HFFc6 (cell line): ENCODE measurements at places on chromosomes 6 and 20.

- no peak for DNase-seq
These were observed 48.7 kb upstream of the EXOC2 start for GRCh38 chr6:741410-742339.

DNA sequence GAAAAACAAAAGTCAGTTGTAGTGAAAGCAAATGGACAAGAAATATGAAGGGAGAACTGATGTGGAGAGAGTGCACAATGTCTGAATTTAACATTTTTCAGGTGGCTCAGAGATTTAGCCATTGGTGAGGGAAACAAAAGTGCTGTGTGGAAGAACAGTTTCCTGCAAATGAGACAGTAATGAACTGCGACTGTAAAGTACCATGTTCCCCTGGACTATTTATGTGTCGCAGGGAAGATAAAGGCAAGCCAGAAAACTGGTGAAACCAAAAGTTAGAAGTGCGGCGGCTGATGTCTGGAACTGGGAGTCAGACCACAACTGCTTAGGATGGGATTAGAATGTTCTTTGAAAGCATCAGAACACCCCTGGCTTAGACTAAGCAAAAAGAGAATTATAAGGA, 905.1 kb upstream of the MAN1A1 start:
- DNase-seq = no peak

DNA sequence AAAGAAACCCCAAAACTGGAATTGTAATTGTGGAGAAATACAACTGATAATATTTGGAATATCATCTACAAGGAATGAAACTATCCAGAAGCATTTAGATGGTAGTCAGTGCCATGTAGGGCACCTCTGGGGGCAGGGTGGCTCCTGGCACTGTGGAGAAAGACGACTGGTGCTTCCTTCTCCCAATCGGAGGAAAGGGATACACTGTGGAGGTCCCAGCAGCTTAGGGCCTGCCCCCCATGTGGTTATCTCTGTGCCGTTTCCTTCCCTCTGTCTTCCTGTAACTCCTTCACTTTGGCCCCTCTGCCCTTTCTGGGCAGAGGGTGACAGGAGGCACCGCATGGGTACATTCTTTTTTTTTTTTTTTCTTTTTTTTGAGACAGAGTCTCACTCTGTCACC, 178.4 kb downstream of the MTHFD1L start:
- DNase-seq = no peak

DNA sequence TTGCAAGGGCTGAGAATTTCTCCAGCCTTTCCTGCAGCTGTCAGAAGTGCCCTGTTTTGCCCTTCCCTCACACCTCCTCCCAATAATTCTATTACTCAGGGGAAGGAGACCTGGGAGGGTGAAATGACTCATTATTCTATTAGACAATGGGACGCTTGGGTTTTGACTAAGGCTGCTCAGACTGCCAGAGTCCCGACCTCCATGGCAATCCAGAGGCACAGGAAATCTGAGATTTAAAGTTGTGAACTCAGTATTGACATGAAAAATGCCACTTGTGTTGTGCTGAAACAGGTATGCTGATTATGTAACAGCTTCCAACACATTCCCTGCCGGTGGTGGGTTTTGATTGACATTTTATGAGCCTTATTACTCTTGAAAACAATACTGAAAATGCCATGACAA, 625.9 kb upstream of the FLRT3 start:
- DNase-seq = no peak

DNA sequence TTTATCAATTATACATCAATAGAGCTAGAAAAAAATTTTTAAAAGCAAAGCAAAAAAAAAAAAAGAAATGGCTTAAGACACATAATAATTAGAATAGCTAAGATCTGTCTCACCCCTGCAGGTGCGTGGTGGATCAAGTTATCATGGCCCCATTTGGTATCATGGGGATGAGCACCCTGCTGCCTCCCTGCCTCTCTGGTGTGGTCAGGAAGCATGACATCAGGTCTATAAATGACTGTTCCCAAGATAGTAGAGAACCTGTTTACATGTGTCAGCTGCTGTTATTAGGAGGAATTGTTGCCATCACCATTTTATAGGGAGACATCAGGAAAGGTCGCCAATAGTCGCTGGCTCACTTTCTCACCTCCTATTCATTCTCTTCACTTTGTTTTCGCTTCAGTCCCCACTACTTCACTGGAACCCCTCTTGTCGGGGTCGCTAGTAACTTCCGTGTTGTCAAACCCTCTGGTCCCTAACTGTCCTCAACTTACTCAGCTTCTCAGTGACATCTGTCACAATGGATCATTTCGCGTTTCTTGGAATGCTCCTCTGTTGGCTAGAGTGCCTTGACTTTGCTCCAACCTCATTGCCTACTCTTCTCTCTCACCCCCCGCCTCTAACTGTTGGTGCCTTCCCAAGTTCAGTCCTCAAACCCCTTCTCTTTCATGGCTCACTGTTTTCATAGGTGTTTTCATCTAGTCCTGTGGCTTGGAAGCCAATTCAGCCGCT, 4.7 kb downstream of the DNTTIP1 start:
- no peak for DNase-seq

DNA sequence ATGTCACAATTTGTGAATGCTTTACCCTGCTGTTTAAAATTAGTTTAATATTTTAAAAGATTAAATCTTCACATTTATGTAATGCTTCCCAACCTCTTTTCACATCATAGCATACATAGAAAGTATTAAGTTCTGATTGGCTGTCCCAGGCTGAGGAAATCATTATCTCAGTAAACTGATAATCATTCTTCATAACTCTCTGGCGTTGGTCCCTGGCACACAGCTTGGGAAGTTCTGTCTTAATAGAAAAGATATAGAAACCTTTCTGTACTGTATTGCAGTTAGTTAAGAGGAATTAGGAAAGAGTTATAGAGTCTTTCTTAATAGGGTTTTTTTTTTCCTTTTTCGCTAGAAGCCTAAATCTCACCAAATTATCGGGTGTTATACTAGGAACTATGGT, 85.4 kb downstream of the CBFA2T2 start:
- no peak for DNase-seq

DNA sequence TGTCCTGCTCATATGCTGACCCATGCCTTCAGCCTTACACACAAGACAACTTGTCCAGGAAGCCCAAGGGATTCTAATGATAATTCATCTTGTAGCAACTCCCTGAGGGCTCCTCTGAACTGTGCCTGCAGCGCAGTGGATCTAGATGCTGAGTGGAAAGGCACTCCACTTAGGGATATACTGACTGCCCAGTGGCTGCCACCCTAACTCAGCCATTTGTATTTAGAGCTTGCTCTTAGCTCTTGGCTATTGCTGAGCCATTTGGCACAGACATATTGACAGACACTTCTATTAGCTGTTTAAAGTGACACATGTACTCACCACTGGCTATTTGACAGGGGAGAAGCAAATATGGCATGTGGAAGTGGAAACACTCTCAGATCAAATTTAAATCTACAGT, 278.3 kb upstream of the SGK1 start:
- DNase-seq = no peak

- DNase-seq = no peak
These were observed 28.0 kb downstream of the PEX3 start for GRCh38 chr6:143478479-143479062.

- DNase-seq = no peak
These were observed 3.5 kb downstream of the TUBB1 start for GRCh38 chr20:59022754-59023153.

DNA sequence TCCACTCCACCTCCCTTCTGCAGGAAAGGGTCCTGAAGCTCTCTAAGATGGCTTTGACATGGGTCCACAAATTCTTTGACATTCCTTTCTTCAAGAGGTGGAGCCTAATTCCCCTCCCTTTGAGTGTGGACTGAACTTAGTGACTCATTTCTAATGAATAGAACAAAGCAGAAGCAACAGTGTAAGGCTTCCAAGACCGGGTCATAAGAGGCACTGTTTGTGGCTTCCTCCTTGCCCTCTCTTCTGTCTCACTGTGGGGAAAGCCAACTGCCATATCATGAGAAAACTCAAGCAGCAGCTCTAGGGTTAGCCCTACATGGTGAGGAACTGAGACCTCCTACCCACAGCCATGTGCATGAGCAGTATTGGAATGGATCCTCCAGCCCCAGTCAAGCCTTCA, 5.9 kb upstream of the CDK5RAP1 start:
- DNase-seq = no peak

DNA sequence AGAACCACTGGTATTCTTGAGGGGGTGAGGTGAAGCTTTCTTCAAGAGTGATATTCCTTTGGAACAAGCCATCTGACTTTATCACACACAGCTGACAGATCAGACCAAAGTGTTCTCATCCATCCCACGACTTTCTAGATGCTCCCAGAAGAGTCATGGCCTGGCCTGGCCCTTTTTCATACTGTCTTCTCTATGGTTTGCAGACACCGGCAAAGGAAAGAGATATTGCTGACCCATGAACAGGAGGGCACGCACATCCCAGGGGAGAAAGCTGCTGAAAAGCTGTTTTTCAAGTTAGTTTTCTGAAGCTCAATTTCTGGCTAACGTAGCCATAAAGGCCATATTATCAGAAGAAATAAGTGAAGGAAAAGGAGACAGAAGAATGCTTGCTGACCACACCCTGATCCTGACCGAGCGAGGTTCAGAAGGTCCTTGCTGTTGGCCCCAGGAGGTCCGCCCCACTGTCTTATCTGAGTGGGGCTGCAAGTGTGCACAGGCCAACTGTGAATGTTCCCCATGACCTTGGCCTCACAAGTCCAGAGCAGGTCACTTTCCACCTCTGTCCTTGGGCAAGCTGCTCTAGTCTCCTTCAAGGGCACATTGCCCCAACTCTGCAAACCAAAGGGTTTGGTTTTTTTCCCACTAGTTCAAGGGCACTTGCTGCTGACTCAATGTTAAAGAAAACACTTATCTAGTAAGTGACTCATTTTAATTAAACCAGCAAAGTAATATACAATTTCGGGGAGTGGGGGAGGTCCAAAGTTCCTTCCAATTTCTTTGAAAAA, 2.0 kb downstream of the ACSS1 start:
- no peak for DNase-seq

DNA sequence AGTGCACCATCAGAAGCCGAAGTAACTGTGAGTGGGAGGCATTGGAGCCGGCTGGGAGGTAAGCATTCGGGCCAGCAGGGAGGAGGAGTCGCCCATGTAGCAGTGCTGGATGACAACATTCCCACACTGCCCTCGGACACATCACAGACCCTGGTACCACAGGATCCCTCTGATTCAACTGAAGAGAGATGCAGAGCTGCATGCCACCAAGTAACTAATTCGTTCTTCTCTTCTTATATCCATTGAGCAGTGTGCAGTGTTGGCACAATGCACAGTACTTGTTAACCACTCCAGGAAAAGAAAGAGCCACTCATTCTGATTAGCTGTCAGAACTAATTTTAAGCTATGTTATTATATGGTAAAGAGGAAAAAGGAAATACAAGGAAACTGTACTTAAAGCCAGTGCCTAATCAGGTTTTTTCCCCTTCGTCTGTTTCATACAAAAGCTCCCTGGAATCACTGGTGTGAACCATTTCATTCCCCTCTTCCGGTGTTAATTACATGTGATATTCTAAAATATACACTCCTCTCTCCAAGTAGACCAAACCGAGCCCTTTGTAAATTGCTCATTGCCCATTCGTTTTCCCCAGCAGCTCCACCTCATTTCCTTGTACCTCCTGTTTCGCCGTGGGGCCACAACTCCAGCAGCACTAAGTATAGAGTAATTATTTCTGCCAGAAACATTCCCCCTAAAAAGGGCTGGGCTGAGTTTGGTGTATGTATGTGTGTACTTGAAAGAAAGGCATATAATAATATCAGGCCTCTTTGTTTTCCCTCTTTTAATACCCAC, 32.4 kb upstream of the ADTRP start:
- no peak for DNase-seq

DNA sequence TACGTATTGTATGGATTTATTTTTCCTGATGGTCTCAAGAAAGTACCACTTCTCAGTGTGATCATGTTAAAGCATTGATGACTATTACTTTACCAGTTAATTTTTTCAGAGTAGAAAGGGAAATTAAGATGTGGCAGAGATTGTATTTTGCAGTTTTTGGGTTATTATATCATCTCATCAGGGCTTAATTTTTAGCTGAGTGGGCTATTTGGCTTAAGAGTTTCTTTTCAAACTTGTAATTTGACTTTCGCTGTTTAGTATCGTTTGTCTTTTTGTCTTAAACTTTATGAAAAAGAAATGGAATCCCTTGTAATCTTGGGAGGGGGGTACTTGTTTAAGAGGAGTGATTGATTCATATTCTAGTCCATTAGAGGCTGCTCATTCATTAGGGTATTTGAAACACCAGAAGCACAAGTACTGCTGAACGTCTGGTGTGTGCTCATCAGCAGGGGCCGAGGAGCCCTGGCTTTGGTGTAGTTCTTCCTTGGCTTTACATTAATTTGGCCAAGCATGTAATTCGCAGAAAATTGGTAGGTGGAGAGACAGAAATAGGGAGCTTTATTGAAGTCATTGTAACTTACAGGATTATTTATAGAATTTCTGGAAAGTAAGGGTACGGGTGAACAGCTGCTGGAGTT, 112.4 kb downstream of the TIAM2 start:
- DNase-seq = no peak

DNA sequence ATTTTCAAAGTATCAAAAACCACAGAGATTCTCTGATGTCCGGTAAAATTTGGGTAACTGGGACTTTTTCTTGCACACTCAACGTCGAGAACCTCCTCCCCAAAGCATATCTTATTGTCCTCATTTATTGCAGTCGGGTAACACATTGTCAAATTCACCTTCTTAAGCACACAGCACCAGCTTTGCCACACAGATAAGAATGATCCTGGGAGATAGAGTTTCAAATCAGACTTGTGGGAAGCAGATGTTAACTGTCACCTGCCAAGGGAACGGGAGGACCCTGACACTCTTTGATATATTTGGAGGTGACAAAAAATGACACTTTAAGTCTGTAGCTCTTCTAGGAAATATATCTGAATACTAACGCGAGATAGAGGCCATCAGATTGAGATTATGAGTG, 282.1 kb upstream of the BMP2 start:
- DNase-seq = no peak

DNA sequence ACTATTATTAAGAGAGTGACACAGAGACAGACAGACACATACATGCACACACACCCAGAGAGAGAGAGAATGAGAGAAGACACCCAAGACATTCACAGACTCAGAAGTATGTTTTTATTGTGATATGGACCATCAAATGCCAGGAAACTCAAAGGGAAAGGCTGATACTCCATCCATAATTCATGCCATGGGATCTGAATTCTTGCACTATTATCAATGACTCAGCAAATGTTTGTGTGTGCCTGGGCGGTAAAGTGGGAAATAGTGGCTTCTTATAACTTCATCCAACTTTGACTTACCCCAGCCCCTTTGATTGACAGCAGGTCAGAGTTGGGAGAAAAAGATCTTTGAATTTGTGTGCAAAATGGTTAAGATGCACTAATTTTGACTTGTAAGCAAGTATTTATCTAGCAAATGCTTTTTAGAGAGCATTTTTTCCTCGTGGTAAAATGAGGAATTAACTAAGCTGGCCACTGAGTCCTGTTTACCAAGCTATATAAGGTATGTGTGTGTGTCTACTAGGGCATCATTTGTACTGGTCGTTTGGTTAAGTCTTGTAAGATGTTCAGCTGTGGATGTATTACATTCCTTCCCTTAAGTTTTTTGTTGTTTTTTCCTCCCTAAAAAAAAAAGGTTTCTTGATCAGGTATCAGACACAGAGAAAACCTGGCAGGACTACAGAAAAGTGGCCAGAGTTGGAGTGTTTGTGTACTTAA, 3.0 kb upstream of the CCN2 start:
- DNase-seq = no peak

GRCh38 chr6:12331474-12331873, 41.3 kb downstream of the EDN1 start:
- no peak for DNase-seq

- no peak for DNase-seq
These were observed 24.9 kb upstream of the LAMA4 start for GRCh38 chr6:112279031-112279935.

- DNase-seq = no peak
These were observed 268.2 kb upstream of the SOX4 start for GRCh38 chr6:21325201-21325856.
